ENCODE measurements at places on chromosomes 1 and 21.

DNA sequence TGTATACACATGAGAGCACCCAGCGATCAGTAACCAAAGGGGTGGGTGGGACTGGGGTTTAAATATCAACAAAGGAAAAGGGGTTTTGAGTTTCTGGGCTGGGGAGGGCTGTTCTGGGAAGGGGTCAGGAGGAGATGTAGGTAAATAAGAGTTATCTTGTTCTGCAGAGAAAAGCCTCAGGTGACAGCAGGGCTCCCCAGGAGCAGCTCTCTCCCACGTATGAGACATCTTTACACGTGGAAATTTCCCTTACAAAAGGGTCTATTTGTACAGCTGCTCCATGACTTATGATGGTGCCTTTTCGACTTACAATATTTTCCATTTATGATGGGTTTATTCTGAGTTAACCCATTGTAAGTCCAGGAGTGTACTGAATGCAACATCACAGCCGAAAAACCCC is 16.3 kb upstream of the PADI2 start:
- no peak for DNase-seq

DNA sequence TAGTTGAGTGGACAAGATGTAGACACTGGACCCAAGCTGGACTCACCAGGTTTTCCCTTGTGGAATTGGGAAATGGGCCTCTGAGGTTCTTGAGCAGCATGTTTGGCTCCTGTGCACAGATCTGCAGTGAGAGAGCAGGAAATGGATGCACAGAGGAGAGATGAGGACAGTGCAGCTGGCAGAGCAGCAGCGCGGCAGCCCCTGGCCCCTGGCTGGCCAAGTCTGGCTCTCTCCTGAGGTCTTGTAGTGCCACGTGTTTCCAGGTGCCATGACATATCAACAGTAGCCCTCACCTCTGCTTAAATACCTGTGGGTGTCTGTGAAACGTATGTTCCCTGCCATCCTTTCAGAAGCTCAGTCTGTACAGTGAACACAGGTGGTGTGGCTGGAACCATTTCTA is 19.2 kb upstream of the BCL10 start:
- no peak for DNase-seq

DNA sequence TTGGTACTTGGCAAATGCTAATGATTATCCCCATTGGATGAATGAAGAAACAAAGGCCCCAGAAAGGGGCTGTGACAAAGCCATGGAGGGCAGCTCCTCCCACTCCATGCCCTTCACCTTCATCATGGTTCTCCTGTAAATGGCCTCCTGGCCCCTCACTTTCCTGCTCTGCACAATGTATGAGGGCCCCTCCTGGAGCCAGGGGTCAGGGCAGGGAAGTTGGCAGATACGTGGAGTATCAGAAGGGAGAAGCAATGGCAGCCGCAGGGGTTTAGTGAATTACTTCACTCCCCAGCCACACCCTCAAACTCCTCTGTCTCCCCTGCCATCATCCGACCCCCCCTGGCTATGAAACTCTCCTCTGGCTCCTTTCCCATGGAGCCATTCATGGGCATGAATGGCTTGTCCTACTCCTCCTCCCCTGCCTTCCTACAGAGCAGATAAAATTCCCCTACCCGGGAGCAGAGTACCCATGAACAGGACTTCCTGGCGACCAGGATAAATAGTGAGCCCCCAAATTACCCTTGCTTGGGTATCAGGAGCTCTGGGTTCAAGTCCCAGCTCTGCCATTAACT is 86.3 kb downstream of the CAMK2N1 start:
- DNase-seq: no peak

DNA sequence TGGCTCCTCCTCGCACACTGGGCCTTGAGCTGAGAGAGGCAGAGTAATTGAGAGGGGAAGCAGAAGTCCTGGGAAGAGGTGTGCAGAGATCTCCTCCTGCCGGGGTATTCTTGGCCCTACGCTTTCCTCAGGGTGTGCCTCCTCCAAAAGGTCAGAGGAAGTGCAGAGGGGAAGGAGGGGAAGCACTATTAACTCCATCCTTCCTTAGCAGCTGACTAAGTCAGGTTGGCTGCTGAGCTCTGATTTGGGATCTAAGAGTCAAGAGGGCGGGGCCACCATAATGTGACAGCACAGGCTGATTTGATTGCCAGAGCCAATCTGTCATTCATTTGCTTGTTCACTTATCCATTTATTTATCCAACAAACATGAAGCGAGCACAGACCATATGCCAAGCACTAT is 12.3 kb downstream of the ATP2B4 start:
- DNase-seq: no peak

DNA sequence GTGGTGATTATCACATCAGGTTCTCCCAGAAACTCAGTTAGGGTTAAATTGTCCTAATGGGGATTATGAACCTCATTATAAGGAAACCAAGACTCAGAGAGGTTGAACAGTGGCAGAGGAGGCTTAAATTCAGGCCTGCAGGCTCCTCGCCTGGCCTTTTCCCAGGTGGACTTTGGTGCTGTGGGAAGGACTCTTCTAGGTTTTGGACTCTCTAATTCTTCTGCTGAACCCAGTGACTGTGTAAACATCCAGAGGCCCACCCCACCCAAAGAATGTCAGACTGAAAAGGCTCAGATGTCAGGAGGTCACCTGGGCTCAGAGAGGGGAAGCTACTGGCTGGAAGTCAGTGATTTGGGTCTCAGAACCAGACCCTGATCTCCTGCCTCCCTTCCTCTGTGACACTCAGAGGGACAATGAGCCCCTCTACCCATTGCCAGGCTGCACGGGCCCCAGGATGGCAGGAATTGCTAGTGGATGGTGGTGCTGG is 2.5 kb downstream of the ZNF362 start:
- DNase-seq: no peak

DNA sequence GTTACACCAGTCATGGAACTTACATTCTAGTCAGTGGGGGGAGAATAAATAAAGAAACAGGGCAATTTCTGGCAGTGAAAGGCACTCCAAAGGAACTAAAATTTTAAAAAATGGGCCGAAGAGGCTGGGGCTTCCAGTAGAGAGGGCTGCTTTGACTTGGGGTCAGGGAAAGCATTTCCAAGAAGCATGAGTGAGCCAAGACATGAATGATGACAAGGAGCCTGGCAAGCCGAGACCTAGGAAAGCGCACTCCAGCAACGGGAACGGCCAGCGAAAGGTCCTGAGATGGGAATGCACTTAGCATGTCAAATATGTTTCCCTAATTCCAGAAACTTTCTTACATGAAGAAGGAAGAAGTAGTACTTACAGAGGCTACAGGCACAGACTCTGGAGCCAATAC is 95.4 kb upstream of the NGF start:
- no peak for DNase-seq

DNA sequence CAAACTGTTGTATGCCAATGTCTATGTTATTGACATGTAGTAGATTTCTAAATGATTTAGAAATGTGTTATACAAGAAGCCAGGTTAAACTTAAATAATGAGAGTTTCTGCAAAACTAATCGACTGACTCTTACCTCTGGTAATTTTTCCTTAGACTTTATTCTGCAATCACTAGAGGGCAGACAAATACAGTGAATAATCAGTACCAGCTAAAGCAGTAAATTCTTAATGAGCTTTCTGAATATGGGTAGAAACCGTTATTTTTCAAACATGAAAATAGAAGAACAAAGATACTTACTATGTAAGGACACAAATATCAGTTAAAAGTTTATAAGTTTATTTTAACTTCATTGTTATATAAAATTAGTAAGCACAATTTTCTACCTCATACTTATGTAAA is 97.9 kb upstream of the RGS1 start:
- no peak for DNase-seq

DNA sequence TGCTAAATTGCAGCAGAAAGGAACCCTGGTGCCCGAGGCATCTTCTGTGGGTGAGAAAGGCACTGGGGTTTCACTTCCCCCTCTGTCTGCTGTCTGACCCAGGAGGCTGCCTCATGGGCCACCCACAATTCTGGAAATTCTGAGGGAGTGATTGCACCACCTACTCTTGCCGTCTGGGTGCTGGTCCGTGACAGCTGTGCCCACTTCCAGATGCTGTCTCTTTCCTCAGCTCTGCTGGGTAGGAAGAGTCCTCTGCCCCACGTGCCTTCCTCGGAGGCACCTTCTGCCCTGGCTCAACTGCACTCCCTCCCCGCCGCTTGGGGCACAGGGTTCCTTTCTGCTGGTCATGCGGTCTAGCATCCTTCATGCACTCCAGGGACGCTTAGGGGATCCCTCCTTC is 96.3 kb downstream of the ARHGEF10L start:
- DNase-seq: no peak

DNA sequence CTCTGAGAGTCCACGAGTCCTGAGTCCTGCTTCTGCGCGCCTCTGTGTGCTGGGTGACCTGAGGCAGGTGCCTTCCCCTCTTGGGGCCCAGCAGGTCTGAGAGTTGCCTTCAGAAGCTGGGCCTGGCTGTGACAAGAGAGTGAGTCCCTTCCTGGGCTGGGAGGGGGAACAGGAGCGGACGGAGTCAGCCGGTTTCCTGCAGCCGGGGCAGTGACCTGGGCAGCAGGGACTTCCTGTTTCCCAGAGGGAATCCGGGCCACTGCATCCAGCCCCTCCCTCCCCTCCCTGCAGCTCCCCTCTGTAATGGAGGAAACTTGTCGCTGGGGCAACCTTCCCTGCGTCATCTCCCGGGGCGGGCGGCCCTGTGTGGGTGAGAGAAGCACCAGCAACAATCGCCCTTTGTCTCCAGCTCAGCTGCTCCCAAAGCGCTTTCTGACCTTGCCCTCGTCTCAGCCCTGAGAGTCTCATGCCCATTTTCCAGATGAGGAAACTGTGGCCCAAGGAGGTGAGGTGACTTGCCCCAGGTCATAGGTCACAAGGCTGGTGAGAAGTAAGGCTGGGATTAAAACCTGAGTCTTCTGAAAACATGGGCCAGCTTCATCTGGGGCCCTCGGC is 61.1 kb downstream of the SDC3 start:
- DNase-seq: no peak

DNA sequence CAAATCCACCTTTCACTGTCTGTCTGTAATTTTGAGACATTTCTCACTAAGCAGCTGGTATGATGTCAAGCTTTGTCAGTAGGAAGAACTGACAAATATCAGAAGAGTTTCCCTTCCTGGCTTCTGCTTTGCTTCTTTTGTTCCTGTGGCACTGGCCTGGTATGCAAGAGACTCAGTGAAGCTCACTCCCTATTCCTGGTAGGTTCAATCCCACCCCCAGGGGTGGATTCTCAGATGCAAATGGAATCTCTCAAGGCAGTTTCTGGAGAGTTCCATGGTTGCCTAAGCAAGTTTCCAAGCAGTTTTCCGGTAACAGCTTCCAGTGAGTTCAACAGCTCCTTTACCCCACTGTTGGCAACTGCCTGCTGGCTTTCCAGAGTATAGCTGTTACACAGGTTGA is 683.4 kb downstream of the PTPRC start:
- DNase-seq: no peak

Measured in D721Med (cell line).